ENCODE measurements at places on chromosomes 1 and 21. TPM values are rescaled to one million over a fixed set of nuclear protein-coding genes. Genes with fewer than 3 reads are reported as not detected.

Gene RXRG
- not detected for total RNA-seq

Gene FAM72A
- 4.6 TPM for total RNA-seq

Gene PTPRC
- total RNA-seq = 0.28 TPM

Gene SFN
- not detected for total RNA-seq

Gene FAM72B
- 1.8 TPM for total RNA-seq

Gene SYNJ1
- total RNA-seq = 7.5 TPM

Gene HSD3B1
- not detected for total RNA-seq

Gene CRYAA
- total RNA-seq = not detected

Gene FMO5
- total RNA-seq = 0.45 TPM

Gene KRTAP19-3
- total RNA-seq = not detected

Gene S100A7A
- not detected for total RNA-seq

Gene MEX3A
- total RNA-seq = 12.3 TPM

Gene HES3
- total RNA-seq = not detected

Gene C1QA
- total RNA-seq = not detected

Gene SELE
- 5.4 TPM for total RNA-seq

Gene ST3GAL3
- 14.3 TPM for total RNA-seq

Gene GBP2
- 29.8 TPM for total RNA-seq

Gene C4BPA
- total RNA-seq = not detected

Gene GUCA2A
- not detected for total RNA-seq
